Stimulated activated CD4-positive, alpha-beta T cell treated with anti-CD3 and anti-CD28 coated beads, Interleukin-2, amount 100 ng/mL, for 4 hours (primary cell): ENCODE measurements at places on chromosomes 2 and 18.

DNA sequence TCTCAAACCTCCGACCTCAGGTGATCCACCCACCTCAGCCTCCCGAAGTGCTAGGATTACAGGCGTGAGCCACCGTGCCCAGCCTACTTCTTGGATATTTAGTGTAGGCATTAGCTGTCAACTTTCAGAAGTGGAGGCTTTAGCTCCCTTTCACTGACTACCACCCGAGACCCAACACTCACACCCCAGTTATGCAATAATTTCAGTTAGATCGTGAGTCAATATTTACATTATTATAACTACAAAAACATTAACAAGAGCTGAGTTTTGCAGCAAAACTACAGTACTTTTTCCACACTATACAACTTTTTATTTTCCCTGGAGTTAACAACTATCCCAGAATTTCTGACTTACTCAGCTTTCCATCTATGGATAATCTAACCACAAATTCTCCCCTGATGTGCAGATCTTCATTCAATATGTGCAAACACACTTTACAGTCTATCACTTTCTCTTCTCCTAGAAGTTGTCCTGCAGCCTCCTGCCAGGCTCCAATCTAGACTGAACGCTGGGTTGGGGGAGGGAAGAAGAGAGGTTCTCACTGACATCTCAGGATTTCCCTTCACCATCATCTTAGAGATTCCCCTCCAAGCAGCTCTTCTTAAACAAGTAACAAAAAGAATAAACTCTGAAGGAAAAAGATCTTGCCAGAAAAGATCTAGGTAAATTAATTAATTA, 10.1 kb downstream of the TBC1D8 start:
- DNase-seq = no peak

DNA sequence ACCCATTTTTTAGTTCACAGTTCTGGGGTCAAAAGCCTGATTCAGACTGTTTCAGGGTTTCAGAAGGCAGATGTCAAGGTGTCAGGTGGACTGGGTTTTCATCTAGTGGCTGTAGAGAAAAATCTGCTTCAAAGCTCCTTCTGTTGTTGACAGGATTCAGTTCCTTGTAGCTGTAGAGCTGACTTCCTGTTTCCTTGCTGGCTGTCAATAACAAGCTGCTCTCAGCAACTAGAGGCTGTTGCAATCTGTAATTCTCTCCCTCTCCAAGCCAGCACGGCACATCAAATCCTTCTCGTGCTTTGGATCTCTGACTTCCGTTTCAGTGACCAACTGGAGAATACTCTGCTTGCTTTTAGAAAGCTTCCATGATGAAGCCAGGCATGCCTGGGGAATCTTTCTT, 179.4 kb downstream of the DOK6 start:
- no peak for DNase-seq

DNA sequence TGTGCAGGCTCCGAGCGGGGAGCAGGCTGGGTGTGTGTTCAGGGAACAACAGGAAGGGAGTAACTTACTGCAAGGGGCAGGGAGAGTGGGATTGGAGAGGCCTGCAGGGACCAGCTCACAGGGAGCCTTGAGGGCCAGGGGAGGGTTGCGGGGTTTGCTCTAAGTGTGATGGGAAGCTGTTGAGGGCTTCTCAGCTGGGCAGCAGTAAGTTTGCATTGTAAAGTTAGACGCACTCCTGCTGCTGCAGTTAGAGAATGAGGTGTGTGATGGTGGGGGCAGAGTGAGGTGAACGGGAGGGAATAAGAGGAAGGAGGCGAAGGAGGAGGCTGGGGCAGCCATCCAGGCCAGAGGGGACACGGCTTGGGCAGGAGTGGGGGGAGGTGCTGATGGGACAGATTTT, 53.4 kb downstream of the BOLA3 start:
- no peak for DNase-seq

DNA sequence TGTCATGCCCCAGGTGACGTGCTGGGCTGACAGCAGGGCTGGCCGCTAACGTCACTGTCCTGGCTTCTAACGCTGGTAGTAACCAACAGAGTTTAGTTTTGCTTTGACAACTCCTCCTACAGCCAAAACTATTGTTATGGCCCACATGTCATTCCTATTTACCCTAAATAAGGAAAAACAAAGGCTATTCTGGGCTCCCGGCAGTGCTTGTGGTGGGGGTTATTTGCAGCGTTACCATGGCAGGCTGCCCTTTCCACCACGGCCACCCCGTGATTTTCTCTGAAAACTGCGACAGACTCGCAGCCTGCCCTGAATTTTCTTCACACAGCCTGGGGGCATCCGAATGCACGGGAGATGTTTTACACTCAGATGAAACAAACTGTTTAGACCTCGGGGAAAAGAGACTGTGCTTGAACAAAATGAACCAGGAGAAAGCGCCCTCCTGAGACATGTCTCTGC, 115.2 kb downstream of the FAM210A start:
- DNase-seq = no peak

DNA sequence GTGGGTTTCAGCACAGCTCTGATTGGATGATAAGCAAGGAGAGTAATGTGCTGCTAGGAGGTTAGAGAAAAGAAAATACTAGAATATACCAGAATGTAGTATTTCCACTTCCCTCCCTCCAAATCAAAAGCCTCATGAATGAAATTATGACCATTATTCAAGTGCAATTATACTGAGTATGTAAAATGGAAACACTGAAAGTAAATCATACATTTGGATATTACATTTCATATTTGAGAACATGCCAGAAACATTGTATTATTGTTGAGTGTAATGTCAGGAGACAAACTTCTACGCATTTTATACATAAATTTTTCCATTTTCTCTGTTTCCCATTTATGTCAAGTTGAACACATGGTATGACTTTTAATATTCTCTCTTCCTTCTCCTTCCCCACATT, 942 bp upstream of the CETN1 start:
- no peak for DNase-seq

DNA sequence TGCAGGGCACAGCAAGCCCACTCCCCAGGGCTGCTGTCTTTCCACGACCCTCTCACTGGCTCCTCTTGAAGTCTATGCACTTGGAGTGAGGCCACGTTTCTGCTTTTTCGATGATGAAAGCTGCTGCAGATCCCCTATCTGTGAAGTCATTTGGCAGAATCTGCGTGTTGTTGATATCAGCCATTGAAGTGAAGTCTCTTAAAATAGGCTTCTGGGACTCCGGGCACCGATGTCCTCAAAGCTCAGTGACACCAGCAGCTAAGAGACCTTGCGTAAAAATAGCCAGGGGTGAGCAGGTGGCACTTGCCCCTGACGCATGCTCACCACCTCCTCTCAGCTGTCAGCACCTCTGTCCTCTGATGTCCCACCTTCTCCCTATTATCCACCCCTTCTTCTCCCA, 89.4 kb upstream of the FHL2 start:
- DNase-seq = no peak

GRCh38 chr18:48932462-48932818, 18.3 kb downstream of the SMAD7 start:
- no peak for DNase-seq

DNA sequence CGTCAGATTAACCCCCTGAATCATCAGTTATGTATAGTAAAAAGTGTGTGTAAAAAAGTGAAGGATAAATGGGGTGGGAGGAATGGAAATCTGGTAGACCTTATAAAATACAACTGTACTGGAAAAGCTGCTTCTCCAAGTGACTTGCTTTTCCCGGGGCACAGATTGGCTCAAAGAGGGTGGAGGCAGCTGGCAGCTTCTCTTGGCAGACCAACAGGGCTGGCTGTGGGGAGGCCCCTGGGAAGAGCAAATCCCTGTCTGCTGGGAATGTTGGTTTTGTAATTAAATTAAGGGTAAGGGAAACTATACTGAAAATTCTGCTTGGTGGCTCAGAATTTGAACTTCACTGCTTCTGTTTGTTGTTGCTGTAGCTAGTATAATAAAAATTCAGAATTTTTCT, 154.2 kb upstream of the DLX2 start:
- no peak for DNase-seq

DNA sequence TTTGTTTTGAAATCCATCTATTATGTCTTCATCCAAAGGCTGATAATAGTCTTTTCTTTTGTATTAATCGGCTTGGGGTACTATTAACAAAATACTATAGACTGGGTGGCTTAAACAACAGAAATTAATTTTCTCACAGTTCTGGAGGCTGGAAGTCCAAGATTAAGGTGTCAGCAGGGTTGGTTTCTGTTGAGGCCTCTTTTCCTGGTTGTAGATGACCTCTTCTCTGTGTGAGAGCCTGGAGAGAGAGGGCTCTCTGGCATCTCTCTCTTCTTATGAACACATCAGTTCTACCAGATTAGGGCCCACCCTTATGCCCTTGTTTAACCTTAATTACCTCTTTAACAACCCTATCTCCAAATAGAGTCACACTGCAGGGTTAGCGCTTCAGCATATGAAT, 14.2 kb upstream of the KCTD1 start:
- DNase-seq = no peak

DNA sequence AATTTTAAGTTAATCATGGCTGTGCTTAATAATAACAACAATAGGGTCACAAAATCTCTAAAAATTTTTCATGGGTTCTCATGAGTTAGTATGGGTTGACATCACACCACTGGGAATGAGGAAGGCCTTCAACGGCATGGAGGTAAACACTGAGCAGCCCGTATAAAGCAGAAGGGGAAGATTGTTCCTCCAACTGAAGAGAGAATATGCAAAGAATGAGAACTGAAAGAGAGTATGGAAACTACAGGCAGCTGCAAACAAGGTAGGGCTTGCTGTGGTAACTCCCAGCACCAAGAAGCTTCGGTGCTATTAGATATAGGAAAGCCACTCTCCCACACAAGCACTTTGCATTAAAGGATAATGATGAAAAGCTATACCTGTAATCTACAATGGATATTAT, 1242.3 kb upstream of the CELF4 start:
- no peak for DNase-seq

GRCh38 chr18:73741946-73742345, 405.7 kb downstream of the FBXO15 start:
- no peak for DNase-seq

DNA sequence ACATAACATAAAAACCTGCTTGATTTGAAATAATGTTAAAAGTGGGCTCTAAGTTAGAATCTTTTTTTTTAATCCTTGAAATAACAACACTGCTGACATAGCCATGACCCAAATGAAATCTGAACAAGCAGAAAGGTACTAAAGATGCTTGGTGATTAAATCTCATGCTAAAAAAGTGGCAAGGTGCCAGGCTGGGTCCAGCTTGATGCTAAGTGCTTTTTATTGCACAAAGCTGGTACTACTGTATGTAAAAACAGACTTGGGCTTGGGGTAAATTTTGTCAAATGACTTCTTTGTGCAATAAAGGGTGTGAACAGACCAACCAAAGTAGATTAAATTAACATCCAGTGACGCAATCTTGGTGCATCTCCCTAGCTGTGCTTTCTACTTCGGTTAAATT, 13.4 kb downstream of the BCL11A start:
- no peak for DNase-seq

DNA sequence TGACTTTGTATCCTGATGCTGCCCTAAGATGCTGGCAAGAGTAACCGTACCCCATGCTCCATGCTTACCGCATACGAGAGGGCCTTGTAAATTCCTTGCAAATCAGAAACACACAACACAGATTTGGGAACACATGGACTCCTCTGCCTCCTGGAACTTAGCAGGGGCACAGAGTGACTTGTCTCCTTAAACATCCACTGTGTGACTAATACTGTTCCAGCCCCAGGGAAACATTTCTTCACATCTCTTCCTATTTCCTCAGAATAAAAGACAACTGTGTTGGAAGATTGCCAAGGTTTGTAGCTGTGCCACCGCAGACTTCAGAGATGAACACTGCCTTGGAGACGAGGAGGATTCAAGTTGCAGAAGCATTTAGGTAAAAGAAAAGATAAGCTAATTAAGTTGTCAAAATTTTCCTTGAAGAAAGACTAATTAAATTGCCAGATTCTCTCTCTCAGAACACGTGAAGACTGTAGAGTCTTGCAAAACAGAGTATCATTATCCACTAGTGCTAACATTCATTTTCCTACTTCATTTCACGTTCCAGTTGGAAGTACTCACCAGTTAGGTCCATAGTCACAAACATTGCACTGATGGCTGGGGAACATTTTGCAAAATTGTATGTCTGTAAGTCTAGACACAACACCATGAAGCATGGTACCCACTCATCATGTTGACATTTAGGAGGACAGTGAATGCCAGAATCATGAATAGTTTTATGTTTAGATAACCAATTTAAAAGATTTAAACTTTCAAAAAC, 188.8 kb downstream of the TSN start:
- no peak for DNase-seq

GRCh38 chr2:195857132-195857531, 200.1 kb downstream of the SLC39A10 start:
- DNase-seq = no peak

GRCh38 chr18:72419914-72420313, 124.2 kb downstream of the CBLN2 start:
- no peak for DNase-seq

GRCh38 chr2:236874866-236875481, 210.7 kb upstream of the COPS8 start:
- no peak for DNase-seq

- DNase-seq = peak; percentile 50
Observed at GRCh38 chr2:105396254-105397024, 2.4 kb downstream of the FHL2 start.

DNA sequence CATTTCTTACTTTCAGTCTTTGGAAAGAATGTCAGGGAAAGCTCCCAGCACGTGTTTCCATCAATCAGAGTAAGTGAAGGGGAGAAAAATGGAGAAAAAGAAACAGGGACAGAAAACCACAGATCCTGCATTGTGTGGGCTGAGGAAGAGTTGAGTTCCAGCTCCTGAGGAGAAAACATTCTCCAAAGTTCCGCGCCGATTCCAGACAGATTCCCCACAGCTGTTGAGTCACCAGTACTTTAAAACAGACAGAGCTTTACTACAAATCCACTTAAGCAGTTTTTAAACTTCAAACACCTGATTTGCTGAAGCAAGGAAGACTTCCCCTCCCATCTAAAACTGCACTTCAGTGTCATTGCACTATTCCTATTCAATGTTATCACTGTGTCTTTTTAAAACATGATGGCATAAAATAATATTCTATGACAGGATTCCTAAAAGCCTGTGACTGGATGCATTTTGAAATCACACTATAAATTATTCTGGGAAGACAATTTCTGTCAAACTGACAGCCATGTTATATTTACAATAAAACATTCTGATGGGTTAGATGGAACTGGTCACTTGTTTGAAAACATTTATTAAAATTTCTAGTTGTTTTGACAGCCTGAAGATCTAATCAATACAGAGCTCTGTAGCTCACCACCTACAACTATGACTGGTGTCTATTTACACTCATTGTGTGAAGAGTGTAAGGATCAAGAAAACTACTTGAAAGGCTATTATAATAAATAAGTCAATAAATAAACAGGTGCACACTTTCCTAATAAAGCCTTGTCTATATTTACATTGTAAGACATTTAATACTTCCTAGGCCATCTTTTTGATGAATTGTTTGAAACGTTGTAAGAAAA, 40.9 kb downstream of the TCF4 start:
- no peak for DNase-seq
